ENCODE measurements at places on chromosomes 6 and 20.

DNA sequence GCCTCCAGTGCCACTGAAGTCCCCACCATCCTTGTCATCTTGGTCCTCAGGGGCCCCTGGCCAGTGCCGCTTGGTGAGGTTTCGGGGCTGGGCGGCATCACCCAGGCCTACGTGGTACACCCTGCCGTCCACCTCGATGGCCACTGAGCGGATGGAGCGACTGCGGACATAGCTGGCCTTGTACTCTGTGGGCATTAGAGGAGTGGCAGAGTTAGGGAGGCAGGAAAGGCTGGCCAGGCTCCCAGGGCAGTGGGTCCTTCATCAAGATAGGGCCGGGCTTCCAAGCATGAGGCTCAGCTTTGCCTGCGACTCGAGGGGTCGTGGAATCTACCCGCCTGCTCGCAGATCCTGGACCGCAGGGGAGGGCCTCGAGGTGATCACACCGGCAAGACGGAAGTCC, 119.0 kb downstream of the SULF2 start:
- DNase-seq = no peak

DNA sequence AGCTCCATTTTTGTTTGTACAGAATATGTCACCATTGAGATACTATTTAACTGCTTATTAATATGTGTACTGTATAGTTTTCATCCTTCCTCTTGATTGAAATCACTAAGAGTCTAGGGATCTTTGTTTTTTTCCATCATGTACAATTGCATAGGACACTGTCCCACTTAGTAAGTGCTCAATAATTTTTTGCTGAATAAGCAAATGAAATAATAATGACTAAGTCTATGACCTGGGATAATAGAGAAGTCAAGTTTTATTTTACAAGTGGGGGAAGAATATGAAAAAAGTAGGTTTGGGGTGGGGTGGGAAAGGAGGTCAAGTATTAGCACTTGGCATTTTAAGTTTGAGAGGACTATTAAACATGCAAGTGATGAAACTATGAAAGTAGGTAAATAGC, 4.5 kb upstream of the EYS start:
- DNase-seq = no peak

DNA sequence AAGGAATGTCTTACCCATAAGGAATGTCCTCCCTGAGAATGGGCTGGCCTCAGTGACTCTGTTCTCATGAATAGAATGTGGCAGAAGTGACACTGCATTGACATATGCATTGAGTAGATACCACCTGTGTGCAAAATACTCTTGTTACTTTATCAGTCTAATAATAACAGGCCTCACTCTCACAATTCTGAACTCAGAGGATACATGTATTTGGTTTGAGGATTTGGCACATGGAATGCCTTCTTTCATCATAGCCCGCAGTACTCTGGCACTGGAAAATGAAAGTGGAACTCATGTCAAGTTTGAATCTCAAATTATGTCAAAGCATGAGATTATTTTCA, 52.9 kb upstream of the PLCB4 start:
- DNase-seq = no peak

GRCh38 chr6:169960886-169961611, 209.6 kb downstream of the ERMARD start:
- DNase-seq = no peak

DNA sequence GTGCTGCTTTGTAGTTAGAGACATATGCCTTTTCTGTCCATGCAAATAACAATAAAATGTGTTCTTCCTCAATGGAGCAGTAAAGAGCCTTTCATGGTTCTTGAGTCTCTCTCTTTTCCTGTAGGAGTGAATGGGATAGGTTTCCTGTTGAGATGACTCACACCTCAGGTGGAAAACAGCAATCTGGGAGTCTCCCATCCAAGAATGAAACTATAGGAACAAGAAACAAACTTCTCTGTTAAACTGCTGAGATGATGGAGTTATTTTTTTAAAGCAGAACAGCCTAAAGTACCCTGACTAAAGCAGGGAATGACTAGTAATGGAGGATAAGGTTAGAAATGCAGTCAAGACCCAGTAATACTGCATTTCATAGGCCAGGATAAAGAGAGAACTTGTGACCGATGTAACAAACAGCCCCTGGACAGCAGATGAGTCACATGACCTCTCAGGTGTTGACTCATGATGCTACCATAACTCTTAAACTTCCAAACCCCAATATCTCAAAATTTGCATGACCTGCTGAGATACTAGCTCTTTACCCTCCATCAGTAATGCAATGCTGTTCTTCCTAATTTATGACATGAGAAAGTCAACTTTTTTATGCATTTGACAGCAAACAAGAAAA, 548.9 kb downstream of the CBLN4 start:
- no peak for DNase-seq

- no peak for DNase-seq
These were observed 52.5 kb downstream of the RBL1 start for GRCh38 chr20:37042986-37043972.

- DNase-seq = no peak
These were observed 64.6 kb downstream of the SNX5 start for GRCh38 chr20:17904027-17904426.

DNA sequence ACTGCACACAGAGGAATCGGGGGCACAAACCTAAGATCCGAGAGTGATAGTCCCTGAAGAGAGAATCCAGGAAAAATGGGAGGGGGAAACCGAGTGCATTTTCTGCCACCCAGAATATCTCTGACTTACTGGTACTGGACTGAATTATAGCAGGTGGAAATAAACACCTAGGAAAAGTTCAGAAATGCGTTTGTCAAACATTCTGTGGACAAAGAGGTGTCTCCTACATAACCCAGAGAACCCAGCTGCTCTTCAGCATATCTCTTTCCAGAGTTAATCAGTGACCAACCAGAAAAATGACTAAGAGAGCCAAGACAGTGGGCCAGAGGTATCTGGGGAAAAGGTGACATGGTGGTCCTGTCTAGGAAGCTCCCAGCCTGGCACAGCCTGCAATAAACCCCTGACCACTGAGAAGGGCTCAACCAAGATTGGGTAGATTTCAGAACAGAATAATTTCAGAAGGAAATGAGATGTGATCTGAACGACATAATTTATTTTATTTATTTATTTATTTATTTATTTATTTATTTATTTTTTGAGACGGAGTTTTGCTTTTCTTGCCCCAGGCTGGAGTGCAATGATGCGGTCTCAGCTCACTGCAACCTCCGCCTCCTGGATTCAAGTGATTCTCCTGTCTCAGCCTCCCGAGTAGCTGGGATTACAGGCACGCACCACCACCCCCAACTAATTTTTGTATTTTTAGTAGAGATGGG, 6.0 kb upstream of the VNN1 start:
- DNase-seq = no peak

- DNase-seq = no peak
These were observed 90.5 kb upstream of the CCN2 start for GRCh38 chr6:132041706-132042105.

- DNase-seq = no peak
These were observed 45.8 kb upstream of the PNRC1 start for GRCh38 chr6:89034586-89035251.

- DNase-seq = no peak
These were observed 165.0 kb downstream of the SMOC2 start for GRCh38 chr6:168605964-168606363.

All from NCI-H2107 (cell line).